Sigmoid colon (tissue), 7 donors: ENCODE measurements at places on chromosomes 3 and 15. TPM values are rescaled to one million over a fixed set of nuclear protein-coding genes. Genes with fewer than 3 reads are reported as not detected.

The TRPC1 gene
- polyA plus RNA-seq: not detected

The FAM3D gene
- 215 TPM for polyA plus RNA-seq

The DNAH1 gene
- 7.7 TPM for polyA plus RNA-seq

The RETNLB gene
- 48.6 TPM for polyA plus RNA-seq

The STRIT1 gene
- polyA plus RNA-seq: 2.4 TPM

The NR1I2 gene
- polyA plus RNA-seq: 39.6 TPM

The MED12L gene
- polyA plus RNA-seq: 0.19 TPM

The RASGRP1 gene
- not detected for polyA plus RNA-seq

The RAD51 gene
- polyA plus RNA-seq: 4.2 TPM

The ASB14 gene
- polyA plus RNA-seq: not detected

The ANKUB1 gene
- polyA plus RNA-seq: not detected

The FGF7 gene
- 5.1 TPM for polyA plus RNA-seq

The MESP2 gene
- polyA plus RNA-seq: 1.3 TPM

The CSTA gene
- 9.9 TPM for polyA plus RNA-seq

The PARP15 gene
- polyA plus RNA-seq: 1.2 TPM

The DAZL gene
- polyA plus RNA-seq: not detected

The GRAMD2A gene
- polyA plus RNA-seq: 4.3 TPM

The FAM107A gene
- 18.1 TPM for polyA plus RNA-seq

The FNDC3B gene
- 25.7 TPM for polyA plus RNA-seq

The CFAP92 gene
- not detected for polyA plus RNA-seq

The FAM131A gene
- polyA plus RNA-seq: 12.9 TPM

The HTR3E gene
- 0.54 TPM for polyA plus RNA-seq

The KBTBD13 gene
- polyA plus RNA-seq: 0.03 TPM

The FANCD2OS gene
- polyA plus RNA-seq: not detected

The ALPK3 gene
- 2.4 TPM for polyA plus RNA-seq

The LMAN1L gene
- polyA plus RNA-seq: not detected
